H54 (cell line): ENCODE measurements at places on chromosomes 11 and 22.

DNA sequence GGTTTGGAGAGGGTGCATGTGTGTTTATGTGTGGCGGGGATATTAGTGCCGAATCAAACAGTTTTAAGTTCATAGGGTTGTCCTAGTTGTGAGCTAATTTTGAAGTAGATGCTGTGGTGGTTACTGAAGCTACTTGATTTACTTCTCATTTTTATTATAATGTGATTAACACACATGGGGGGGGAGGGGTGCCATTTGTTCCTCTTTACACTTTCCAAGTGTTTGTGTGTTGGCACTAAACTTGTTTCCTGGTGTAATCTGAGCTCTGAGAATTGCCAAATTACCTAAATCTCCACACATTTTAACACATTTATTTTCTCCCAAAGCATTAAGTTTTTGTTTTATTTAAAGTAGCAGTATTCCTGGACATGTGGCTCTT lies 60.1 kb downstream of the ZNRF3 start:
- DNase-seq = no peak

- DNase-seq = no peak
Observed at GRCh38 chr11:34382532-34383276, 24.9 kb upstream of the ABTB2 start.

DNA sequence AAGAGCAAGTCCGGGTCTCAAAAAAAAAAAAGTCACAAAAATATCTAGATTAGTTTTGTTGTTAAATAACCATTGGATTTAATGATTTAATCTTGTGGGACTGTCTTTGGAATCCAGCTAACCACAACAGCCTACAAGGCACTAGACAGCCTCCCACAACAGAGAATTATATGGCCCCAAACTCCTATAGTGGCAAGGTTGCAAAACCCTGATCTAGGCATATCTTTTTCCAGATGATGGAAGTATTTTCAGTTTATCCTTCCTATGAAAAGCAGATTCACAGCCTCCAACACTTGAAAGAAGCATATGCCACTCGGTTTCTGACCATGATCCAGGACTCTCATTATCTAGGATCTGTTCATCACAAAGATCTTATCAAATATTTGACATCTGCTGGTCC lies 5.4 kb upstream of the C11orf87 start:
- DNase-seq = no peak

DNA sequence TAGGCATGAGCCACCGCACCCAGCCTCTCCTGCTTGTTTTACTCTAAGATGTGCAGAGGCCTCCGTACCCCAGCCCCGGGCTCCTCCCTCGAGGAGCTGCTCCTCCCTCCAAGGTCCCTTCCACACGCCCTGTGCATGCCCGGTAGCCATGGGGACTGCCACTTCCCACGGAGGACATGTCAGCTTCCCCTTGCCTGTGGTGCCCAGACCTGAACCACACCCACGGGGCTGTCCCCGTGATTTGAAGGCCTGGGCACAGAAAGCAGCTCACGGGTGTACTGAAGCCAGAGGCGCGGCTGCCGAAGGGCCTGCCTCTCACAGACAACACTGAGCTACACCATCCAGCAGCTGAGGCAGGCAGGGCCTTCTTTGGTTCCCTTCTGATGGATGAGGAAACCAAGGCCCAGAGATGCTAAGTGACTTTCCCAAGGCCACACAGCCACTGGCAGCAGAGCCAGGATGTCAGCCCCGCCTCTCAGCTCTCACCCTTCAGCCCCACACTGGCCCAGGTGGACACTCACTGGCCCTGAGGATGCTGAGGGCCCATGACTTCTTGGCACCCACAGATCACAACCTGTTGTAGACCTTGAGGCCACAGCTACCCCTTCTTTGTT lies 7.3 kb downstream of the INS start:
- DNase-seq = no peak

- DNase-seq = no peak
Observed at GRCh38 chr11:16863389-16863788, 124.9 kb downstream of the C11orf58 start.

DNA sequence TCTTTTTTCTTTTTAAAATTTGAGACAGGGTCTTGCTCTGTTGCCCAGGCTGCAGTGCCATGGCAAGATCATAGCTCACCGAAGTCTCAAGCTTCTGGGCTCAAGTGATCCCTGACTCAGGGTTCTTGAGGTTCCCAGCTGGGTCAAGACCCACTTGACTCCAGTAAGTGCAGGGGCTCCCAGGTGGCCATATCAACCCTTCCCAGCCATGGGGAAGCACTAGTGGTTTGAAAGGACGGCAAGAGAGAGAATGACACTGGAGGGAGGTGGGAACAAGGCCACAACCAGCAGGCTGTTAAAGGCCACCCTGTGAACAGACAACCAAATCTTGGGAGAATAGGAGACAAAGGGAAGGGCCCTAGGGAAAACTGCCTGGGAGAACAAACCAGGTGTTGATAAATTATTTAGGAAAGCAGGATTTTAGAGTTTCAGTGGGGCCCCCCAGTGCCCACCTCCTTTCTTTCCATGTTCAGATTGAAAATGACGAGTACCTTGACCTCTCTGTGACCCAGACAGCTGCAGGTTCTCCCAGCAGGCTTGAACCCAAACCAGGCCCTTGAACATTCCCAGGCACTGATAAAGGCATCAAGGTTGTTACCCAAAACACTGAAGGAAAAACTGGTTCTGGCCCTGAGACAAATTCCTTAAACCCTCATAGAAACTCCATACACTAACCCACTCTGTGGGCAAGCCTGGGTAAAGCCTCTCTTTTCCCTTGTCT lies 28.8 kb downstream of the KLHL22 start:
- no peak for DNase-seq

GRCh38 chr11:97738751-97739150 lies 1282.0 kb upstream of the CNTN5 start:
- DNase-seq = no peak

GRCh38 chr22:20783844-20784723 lies 10.2 kb downstream of the SERPIND1 start:
- peak; percentile 29 for DNase-seq

DNA sequence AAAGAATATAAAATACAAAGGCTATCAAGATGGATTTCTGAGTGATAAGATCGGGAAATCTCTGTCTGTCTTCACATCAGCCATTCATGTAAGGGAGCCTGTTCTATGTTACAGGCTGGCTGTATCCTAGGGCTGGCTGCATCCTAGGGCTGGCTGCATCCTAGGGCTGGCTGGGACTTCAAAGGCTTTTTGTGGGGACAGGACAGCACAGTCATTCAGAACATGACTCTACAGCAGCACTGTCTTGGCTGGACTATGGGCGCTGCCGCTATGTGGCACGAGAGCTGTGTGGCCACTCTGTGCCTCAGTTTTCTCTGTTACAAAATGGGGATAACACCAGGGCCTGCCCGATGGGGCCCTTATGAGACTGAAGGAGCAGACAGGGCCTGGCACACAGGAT lies 10.2 kb downstream of the ADAMTS8 start:
- no peak for DNase-seq

DNA sequence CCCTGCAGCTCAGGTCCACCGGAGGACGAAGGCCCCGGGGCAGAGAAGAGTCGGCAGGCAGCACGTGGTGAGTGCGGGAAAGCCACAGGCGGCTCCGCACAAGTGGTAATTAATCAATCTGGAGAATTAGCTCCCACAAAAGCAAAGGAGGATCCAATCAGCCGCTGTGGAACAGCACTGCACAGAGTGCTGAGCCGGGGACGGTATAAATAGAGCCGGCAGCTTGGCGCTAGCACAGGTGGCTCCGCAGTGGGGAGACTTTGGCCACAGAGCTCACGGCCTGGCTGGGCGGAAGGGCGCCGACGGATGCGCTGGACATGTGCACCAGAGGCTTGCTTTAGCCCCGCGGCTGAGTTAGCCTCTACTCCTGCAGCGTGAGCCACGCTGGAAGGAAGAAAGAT lies 48.9 kb downstream of the IGSF9B start:
- DNase-seq = no peak

DNA sequence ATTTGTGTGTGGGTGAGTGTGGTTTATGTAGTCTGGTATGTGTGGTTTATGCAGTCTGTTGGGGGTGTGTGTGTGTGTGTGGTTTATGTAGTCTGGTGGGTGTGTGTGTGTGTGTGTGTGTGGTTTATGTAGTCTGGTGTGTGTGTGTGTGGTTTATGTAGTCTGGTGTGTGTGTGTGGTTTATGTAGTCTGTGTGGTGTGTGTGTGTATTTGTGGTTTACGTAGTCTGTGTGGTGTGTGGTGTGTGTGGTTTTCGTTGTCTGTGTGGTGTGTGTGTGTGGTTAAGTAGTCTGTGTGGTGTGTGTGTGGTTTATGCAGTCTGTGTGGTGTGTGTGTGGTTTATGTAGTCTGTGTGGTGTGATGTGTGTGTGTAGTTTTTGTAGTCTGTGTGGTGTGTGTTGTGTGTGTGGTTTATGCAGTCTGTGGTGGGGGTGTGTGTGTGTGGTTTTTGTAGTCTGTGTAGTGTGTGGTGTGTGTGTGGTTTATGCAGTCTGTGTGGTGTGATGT lies 26.2 kb upstream of the PARVG start:
- DNase-seq = no peak

DNA sequence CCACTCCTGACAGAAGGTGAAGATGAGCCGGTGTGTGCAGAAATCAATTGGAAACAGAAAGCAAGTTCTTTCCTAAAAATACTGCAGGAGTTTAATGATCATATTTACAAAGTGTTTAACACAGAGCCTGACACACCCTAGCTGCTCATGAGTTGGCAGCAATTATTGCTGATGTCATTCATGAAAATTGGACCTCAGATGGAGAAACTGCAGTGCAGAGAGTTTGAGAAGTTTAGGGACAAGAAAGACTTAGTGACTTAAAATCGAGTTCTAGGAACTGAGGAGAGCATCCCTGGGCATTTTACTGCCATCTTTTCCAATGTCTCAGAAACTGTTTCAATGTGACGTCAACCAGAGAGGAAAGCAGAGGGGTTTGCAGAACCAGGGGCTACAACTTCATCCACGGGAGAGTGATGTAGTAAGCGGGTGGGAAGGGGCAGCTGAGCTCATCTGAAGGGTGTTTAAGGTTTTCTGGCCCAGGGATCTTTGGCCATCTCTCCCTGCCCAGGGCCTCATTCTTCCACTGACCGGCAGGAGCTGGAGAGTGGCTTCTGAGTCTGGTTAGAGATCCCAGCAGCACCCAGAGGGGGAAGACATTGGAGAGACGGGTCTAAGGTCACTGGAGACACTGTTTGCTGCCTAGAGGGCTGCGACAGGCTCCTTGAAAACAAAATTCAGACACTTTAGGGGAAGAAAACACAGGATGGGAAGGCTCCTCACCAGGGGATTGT lies 21.1 kb upstream of the IGLL5 start:
- DNase-seq = no peak

- DNase-seq = no peak
Observed at GRCh38 chr22:25420471-25420924, 144.0 kb upstream of the GRK3 start.

DNA sequence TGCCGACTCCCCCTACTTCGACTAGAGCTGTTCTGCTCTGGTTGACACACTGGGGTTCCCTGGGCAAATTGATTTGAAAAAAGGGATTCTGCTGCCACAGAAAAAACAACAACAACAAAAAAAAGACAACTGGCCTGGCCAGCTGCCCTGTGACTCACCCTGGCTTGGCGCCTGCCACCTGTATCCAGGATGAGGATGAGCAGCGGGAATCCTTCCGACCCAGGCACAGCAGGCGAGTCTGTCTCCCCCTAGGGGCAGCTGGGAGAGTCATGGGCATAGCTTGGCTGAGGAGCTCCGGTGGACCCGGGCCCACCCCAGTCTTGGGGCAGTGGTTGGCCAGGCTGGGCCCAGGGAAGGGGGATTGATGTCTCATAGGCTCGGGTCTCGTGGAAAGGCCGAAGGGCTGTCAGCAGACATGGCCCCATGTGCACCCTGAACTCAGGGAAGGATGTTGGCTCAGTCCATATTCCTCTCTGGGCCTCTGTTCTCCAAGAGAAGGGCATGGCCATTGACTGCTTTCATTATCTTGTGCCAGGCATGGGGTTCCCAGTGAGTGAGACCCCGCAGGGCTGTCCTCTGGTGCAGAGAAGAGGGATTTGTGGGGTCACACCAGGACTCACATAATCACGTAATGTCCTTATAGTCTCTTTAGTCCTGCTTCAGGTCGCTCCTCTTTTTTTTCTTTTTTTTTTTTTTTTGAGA lies 10.4 kb upstream of the SUN2 start:
- DNase-seq = peak; percentile 66

DNA sequence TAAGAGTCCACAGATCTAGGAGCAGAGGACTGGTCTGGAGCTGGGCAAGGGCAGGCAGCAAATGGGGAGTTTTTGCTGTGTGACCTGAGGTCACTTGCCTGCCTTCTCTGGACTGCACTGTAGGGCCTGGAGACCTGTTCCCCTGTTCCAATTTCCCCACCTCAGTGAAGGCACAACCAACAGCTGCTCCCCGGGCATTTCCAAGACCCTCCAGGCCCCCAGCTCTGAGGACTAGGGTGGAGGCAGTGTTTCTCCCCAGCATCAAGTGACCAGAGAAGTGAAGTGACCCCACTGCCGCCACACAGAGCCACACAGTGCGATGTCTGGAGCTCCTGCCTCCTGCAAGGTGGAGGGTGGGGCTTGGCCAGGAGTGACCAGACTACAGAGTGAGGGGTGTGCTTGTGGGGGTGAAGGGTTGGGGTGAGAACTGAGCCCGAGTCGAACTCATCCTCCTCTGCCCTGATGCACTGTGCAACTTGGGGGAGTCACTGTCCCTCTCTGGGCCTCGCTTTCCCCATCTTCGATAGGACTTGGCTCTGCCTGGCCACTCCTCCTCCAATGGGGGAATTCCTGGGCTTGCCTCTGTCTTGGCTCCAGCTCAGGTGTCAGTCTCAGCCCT lies 21.6 kb downstream of the P2RY2 start:
- DNase-seq = no peak

- DNase-seq = no peak
Observed at GRCh38 chr22:48819232-48819631, 1008.4 kb downstream of the BRD1 start.

- no peak for DNase-seq
Observed at GRCh38 chr11:126704096-126704495, 296.5 kb downstream of the KIRREL3 start.

GRCh38 chr11:123054301-123055065 lies 7.5 kb downstream of the HSPA8 start:
- DNase-seq = peak; percentile 30

DNA sequence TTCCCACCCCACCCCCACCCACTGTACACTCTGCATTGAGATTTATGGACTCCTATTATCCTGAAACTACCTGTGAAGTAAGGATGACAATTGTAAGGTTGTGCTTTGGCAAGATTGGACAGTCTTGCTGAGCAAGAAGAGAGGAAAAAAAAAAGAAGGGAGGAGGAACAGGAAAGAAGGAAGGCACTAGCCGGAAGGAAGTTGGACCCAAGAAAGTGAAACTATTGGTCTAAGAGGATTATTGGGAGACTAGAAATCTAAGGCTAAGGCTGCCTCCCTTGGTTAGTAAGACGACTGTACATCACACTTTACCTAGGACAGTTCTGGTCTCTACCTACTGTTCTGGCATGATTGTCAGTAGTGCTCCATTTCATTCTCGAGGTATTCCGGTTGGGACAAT lies 12.1 kb upstream of the TRIM44 start:
- no peak for DNase-seq
